Upper lobe of right lung (tissue), 1 donor: ENCODE measurements at places on chromosomes 6 and 20. TPM values are rescaled to one million over a fixed set of nuclear protein-coding genes. Genes with fewer than 3 reads are reported as not detected.
A peak's percentile ranks its signal among the peaks of the same experiment; 100 is the strongest.

Gene DCDC2
- total RNA-seq, result 5.3 TPM

- no peaks in the 10 kb centered on the region for H3K4me1 ChIP-seq
- H3K27ac ChIP-seq, result no peak overlapping the region
Observed at GRCh38 chr6:33440649-33441309, 13.6 kb upstream of the ZBTB9 start.

- H3K27ac ChIP-seq, result no peak overlapping the region
- H3K4me3 ChIP-seq, result no peak overlapping the region
- DNase-seq, result no peak
- no peaks in the 10 kb centered on the region for H3K4me1 ChIP-seq
Observed at GRCh38 chr20:51012357-51012756, 10.6 kb downstream of the KCNG1 start.

Gene FAM209B
- not detected for total RNA-seq

- peaks cover 56% of the 10 kb centered on the region for H3K4me1 ChIP-seq
- no peaks in the 10 kb centered on the region for H3K36me3 ChIP-seq
- H3K27me3 ChIP-seq, result no peaks in the 10 kb centered on the region
- peak; percentile 73 for DNase-seq
Observed at GRCh38 chr6:41970436-41970846, 28.8 kb upstream of the CCND3 start.

DNA sequence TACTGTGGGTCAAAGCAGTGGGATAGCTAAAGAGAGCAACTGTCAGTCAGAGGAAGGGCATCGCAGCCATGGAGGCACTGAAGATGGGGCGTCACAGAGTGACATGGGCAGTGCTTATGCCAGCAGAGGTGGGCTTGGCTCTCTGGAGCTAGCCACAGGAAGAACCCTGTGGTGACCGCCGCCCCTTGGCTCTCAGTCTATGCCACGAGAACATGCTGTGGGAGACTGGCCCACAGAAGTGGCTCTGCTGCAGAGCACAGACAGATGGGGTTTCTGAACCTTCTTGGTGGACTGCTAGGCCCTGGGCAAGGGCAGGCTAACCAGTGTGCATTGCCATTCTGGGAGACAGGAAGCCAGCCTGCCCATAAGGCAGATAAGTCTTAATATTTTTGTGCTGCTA lies 290.0 kb upstream of the SUPT3H start:
- no peaks in the 10 kb centered on the region for H3K36me3 ChIP-seq
- H3K27me3 ChIP-seq, result peaks cover 22% of the 10 kb centered on the region
- no peak overlapping the region for H3K27ac ChIP-seq
- no peak overlapping the region for H3K4me3 ChIP-seq

DNA sequence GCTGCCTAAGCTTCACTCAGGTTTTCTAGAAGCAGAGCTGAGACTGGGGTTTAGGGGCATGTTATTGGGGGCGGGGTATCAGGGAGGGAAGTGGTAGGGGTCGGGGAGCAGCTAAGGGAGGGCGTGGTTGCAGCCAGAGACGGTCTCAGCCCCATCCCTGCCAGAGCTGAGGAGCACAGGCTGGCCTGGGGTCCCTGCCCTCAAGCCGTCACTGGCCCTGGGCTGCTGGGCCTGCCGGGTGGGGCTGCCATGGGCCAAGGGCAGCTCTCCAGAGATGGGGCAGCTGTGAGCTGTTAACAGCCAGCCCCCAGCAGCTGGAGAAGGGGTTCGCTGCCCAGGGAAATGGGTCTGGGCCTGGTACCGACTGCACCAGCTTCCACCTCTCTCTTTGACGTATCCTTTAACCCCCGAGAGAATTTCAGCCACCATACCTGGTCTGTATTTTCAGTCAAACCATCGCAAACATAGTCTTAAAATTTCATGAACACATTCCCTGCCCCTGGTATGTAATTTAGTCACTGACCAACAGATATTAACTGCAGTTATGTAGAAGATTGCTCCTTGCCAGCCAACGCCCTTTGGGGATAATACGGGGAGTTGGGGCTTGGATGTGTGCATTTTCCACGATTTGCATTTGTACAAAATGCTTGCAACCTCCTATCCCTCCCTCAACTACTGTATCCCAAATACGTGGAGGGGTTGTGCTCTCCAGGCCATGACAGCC lies 253.4 kb downstream of the TAF4 start:
- H3K36me3 ChIP-seq, result no peaks in the 10 kb centered on the region
- H3K27me3 ChIP-seq, result peaks cover 4% of the 10 kb centered on the region
- H3K4me1 ChIP-seq, result no peaks in the 10 kb centered on the region
- no peak overlapping the region for H3K4me3 ChIP-seq

Gene DEFB124
- total RNA-seq, result not detected

GRCh38 chr6:12576389-12576788 lies 140.2 kb upstream of the PHACTR1 start:
- no peak overlapping the region for H3K27ac ChIP-seq
- peaks cover 4% of the 10 kb centered on the region for H3K4me1 ChIP-seq
- no peaks in the 10 kb centered on the region for H3K27me3 ChIP-seq
- H3K36me3 ChIP-seq, result no peaks in the 10 kb centered on the region

Gene ZGPAT
- 27.6 TPM for total RNA-seq

DNA sequence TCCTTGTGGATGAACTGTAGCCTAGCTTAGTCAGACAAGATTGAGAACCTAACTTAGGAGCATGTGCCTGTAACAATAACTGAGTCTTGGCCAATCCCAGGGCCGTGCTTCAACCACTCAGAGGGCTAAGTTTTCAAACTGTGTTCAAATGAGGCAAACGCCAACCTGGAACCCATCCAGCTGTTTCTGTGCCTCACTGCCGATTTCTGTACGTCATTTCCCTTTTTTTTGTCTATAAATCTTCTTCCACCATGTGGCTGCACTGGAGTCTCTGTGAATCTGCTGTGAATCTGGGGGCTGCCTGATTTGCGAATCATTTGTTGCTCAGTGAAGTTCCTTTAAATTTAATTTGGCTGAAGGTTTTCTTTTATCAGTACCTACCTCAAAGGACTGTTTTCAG lies 115.0 kb upstream of the CHD6 start:
- H3K36me3 ChIP-seq, result no peaks in the 10 kb centered on the region
- no peaks in the 10 kb centered on the region for H3K4me1 ChIP-seq
- DNase-seq, result no peak

- H3K36me3 ChIP-seq, result no peaks in the 10 kb centered on the region
- no peak for DNase-seq
- no peaks in the 10 kb centered on the region for H3K27me3 ChIP-seq
- no peak overlapping the region for H3K27ac ChIP-seq
- no peak overlapping the region for H3K4me3 ChIP-seq
Observed at GRCh38 chr6:49003348-49003747, 459.7 kb downstream of the MMUT start.

GRCh38 chr6:34414999-34415858 lies 10.6 kb downstream of the RPS10 start:
- H3K4me3 ChIP-seq, result no peak overlapping the region
- H3K4me1 ChIP-seq, result peaks cover 6% of the 10 kb centered on the region
- H3K27me3 ChIP-seq, result no peaks in the 10 kb centered on the region
- no peak for DNase-seq

DNA sequence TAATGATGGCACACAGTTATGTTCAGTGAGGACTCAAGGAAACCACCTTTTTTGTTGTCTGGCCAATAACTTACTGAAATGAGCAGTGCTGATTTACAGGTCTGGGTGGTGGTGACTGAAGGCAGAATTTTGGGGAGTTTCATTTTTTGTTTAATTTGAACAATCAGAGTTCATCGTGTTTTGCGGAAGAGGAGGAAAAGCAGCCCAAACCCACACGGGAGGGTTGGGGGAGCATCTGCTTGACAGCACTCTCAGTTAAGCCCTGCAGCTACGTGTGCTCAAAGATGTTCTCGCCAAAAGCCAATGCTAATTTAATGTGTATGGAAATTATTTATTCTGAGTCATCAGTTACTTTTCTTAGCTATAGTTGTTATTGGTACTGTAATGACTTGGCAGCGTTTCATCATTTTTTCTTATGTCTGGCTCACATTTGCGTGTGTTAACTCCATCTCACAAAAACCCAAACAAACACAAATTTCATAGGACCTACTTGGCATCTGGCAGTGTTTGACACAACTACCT lies 89.2 kb downstream of the UST start:
- no peaks in the 10 kb centered on the region for H3K4me1 ChIP-seq
- H3K4me3 ChIP-seq, result no peak overlapping the region
- no peaks in the 10 kb centered on the region for H3K27me3 ChIP-seq
- H3K36me3 ChIP-seq, result no peaks in the 10 kb centered on the region
- no peak for DNase-seq

Gene KHDC1L
- total RNA-seq, result not detected

Gene ATP9A
- total RNA-seq, result 32.1 TPM

DNA sequence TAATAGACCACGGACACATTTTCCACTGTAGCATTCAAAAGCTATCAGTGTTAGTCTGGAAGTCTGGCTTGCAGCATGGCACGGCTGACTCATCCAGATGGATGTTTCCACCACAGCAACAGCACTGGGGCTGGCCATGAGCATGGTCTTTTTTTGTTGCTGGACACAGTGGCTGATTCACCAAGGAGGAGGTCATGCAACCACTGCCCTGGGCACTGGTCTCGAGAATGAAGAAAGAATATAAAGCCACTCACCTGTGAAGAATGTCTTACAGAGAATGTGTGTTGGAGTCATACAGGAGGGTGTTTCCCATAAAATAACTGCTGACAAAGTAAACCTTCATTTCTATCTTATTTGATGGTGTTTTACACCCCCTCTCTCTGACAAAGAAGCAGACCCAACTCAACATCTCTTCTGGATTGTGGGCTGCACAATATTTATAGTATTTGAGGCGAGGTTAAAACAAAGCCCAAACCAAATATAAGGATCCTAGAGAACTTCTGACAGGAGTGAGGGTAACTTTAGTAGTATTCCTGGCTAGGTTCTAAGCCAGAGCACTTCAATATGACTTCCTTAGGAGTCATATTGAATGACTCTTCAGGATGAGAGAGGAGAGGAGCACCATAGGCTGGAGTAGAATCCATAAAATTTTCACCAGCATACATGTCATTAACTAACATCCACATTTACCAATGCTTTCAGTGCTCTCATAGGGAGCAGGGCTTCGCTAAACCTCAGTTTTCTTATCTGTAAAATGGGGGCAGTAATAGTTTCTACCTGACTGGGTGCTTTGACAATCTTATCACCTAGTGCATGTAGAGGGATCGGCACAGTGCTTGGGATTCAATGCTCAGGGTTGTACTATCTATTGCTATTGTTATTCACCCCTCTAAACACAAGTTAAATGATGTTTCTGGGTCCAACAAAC lies 121.4 kb downstream of the KIF13A start:
- no peaks in the 10 kb centered on the region for H3K27me3 ChIP-seq
- no peak for DNase-seq
- H3K4me3 ChIP-seq, result no peak overlapping the region
- peaks cover 9% of the 10 kb centered on the region for H3K4me1 ChIP-seq
- no peaks in the 10 kb centered on the region for H3K36me3 ChIP-seq

Gene SLC44A4
- total RNA-seq, result 23.1 TPM

Gene TREM2
- 62.2 TPM for total RNA-seq

- no peaks in the 10 kb centered on the region for H3K4me1 ChIP-seq
- no peak overlapping the region for H3K4me3 ChIP-seq
- no peaks in the 10 kb centered on the region for H3K36me3 ChIP-seq
Observed at GRCh38 chr6:13519839-13520238, 32.4 kb upstream of the GFOD1 start.
